Activated CD8-positive, alpha-beta memory T cell treated with anti-CD3 and anti-CD28 coated beads for 1 hour (primary cell): ENCODE measurements at places on chromosomes 3 and 15.

DNA sequence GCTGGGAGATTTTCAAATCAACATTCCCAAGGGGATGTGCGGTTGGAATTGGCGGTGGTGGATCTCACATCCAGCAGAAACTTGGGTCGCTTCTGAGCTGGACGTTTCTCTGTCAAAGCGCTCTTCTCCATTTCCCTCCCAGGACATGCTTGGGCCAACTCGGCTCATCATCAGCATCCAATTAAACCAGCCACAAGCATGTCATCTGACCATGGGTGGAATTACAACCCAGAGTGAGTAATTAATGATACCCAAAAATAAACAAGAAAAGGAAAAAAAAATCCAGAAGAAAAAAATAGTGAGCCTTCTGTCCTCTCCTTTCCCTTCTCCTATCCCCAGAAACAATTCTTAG lies 111.2 kb downstream of the XXYLT1 start:
- DNase-seq = no peak

DNA sequence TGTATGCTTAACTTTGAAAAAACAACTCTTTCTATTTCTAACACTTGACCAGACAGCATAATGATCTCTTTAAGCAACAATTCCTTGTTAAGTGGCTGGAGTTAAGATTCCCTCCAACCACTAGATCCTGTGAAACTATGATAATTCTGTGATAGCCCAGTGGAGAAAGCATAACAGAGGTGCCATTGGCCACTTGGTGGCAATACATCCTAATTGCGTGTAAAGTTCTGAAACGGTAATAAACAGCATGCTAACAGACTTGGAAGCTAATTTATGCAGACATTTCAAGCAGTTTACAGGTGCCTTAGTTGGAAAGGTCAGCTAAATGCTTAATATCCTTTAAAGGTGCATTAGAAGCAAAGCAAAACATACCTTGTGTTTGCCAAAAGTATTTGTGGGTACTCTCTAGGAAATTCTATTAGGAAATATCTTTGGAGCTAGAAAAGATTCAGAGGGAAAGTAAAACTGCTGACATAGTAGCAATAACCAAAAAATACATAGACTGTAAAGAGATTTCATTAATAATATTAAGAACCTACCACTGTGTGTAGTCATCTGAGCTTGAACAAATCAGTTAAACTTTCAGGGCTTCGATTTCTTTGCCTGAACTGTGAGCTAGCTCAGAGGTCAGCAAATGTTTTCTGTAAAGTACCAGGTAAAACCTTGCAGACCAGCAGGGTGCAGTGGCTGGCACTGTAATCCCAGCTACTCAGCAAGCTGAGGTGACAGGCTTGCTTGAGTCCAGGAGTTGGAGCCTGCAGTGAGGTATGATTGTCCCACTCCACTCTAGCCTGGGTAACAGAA lies 19.0 kb upstream of the CSTA start:
- DNase-seq = no peak

GRCh38 chr3:42991341-42992315 lies 12.5 kb downstream of the GASK1A start:
- no peak for DNase-seq

DNA sequence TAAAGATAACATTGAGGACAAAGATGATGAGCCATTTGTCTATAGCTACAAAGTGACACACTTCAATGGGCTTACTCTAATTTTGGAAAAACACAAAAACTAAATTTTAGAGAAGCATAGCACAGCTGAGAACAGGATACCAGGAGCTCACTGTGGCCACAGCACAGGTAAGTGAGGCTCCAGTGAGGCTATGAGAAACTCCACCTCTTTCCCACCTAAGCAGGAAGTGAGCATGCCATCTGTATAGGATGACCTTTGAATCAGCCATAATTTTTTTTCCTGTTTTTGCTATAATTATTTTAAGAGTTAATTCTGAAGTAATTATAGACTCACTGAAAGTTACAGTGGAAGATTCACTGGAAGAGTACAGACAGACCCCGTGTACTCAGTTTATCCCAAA lies 82.1 kb upstream of the DCLK3 start:
- DNase-seq = no peak

DNA sequence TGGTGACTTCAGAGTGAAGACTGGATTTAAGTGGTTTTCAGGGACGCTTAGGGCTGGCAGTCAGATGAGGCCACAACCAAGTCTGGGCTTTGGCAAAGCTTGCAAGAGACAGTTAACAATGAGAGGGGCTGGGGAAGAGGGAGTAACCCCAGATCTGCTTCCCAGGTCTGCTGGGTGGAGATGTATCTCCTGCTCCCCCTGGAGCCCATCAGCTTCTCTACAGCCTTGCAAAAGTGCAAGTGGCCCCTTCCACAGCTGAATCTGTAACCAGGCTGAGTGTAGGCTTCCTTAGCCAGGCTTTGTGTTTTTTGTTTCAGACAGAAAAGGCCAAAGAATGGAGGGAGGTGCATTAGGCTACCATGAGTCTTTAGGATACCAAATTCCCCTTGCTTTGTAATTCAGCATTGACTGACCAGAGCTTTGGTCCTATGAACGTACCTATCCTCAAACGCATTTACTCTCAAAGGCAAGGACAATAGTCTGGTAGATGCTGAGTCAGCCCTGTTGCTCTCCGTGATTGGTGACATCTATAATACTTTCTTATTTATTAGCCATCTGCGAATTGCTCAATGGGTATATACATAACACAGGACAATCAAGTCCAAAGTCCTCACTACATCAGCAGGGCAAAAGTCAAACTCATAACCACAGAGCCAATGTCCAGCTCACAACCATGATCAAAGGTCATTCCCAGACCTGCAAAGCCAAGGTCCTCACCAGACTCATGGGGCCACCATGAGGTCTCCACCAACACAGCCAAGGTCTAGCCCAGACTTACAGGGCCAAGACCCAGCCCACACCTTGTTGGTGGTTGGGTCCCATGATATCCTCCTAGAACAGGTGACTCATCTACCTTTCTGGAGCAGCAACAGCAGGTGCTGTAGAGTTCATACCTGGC lies 17.1 kb downstream of the CCDC13 start:
- no peak for DNase-seq

GRCh38 chr3:63689285-63689684 lies 36.8 kb downstream of the SNTN start:
- no peak for DNase-seq

DNA sequence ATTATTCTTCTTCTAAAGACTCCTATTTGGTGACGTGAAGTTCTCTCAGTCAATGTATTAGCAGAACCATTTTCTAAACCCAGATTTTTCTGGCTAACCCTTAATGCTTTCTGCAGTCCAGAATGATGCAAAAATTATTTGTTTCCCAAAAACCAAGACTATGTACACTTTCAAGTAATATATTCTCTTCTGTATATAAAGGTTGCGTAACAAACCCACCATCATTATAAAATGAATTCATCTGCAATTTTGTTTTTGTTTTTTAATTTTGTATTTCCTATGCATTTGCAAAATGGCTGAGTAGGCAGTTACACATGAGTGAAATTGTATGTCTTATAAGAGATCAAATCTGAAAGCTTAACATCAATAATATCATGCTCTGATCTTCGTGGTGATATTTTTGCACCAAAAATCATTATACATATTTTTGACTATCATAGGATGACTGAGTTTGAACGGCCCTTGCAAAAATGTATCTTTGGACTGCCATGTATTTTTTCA lies 593.6 kb downstream of the ZIC1 start:
- no peak for DNase-seq

DNA sequence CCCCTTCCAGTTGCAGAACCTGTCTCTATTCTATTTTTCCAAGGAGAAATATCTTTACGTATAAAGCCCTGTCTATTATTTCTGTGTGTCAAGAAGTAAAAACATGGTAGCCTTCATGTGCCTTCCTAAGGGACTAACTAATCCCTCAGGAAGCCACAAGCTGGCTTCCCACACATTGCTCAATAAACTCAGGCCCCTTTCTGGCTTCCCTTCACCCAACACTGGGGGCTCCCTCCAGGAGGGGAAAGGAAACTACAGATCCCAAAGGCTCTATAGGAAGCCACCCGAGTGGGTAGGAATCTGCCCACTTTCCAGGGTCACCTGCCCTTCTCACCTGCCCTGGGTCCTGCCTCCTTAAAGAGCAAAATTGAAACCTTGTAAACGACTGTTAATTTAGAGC lies 4.6 kb downstream of the TLE3 start:
- DNase-seq = no peak

GRCh38 chr3:188524052-188524451 lies 370.1 kb downstream of the LPP start:
- DNase-seq = no peak

- no peak for DNase-seq
These were observed 57.3 kb upstream of the PPP2R3A start for GRCh38 chr3:135908225-135908624.

GRCh38 chr15:50463423-50464358 lies 39.5 kb downstream of the USP8 start:
- DNase-seq = no peak

DNA sequence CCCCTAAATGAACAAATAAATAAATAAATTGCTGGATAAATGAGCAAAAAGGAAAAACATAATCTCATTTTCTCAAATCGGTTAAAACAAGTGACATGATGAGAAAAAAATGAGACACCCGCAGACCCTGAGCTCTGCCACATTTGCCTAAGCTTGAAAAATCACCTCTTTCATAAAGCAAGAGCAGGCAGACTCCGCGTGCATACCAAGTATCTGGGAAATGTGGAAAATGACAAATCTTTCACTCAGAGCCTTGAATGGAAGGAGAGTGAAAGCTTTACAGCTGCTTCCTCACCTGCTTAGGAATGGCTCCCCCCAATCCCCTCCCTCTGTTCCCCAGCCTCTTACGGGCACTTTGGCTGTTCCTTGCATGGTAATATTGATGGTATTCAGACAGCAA lies 355.5 kb upstream of the SUCLG2 start:
- DNase-seq = no peak

- DNase-seq = no peak
These were observed 48.0 kb downstream of the UNC13C start for GRCh38 chr15:54026258-54026657.

DNA sequence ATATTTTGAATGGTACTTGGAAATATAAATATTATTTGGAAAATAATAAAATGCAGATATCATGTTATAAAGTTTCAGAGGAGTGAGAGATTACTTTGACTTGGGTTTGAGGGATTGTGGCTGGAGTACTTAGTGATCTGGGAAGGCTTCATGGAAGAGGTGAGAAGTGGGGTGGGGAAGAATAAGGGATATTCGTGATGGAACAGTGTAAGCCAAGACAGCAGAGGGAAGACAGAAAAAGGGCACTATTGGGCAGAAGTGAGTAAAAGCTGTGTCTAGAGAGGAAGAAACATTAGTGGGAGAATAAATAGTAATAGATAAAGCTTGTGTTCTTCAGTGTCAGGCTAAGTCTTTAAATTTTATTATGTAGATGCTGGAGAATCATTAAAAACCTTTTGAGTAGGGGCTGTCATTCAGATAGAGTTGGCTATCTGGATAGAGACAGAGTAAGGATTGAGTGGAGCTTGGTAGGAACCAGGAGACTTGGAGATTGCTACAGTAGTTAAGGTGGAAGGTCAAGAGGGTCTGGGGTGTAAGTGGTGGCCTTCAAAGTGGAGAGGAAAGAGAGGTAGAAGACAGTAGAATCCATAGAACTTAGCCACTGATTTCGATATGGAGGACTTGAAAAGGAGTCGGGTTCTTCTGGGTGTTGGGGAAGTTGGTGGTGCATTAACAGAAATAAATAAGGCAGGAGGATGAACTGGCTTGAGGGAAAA lies 11.9 kb downstream of the UBE2E1 start:
- DNase-seq = no peak

DNA sequence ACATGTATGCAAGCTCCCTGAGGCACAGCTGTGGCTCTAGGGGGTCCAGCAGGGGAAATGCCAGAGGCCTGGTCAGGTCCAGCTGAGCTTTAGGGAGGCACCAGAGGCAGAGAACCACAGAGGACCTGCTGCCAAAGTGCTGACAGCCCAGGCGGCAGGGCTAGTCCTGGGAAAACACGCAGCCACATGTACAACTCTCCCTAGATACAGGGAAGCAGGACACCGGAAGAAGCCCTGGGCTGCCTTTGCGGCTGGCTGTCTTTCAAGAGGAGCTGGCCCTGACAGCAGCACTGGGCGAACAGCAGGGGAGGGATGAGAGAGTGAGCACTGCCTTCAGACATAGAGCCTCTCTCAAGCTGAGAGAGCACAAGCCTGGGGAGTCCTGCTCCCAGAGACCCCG lies 40.7 kb downstream of the RFT1 start:
- no peak for DNase-seq

- DNase-seq = peak; percentile 45
These were observed 25.9 kb downstream of the SMAD3 start for GRCh38 chr15:67091071-67091979.

DNA sequence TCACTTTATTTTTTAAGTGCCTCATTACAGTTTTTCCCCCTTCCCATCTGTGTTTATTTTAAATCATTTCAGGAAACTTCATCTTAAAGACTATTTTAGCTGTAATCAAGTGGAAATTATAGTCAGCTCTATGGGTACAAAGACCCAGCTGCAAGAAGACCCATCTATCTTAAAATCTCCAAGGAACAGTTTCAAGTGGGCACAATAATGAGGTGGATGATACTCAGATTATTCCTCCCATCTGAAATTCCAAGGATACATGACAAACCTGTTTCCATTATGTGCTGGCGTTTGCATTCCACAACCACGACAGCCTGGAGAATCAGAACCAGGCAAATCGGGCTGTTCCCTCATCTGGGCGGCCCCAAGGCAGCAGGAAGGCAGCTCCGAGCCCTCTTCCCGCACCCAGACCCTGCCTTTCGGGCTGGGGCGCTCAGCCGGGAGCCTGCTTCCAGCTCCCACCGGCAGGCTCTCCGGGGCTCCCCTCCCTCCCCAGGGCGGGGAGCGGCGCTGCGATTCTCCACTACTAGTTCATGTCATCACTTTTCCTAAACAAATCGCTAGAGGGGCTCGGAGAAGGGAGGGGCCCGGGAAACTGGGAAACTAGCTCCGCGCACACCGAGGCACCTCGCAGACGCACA lies at the start of gene MGLL:
MGLL (minus strand) TSS at position 475 of the 641 bp plus-strand sequence; CDS start at position 278, 197 bp downstream.
- DNase-seq = no peak

GRCh38 chr3:181728470-181729340 lies 17.0 kb downstream of the SOX2 start:
- no peak for DNase-seq

- no peak for DNase-seq
These were observed 469.4 kb upstream of the ROBO2 start for GRCh38 chr3:76570436-76571057.

- DNase-seq = no peak
These were observed 330.3 kb downstream of the UACA start for GRCh38 chr15:70432924-70433495.

GRCh38 chr15:79257454-79257853 lies 25.1 kb upstream of the ANKRD34C start:
- DNase-seq = no peak

DNA sequence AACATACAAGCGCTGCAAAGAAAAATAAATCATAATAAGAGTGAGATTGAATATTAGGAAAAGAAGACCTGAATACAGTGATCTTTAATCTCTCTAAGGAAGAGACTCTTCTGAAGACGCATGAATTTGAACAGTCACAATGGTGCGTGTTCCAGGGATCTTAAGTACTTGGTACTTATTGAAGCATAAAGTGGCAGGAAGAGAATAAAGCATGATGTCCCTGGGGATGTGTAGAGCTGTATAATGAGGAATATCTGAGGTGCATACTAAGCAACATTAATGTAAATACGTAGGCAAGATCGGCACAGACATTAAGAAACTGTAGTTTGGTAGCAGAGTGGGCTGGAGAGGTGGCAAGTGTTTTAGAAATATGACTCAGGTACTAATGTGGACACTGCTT lies 246.2 kb upstream of the MCTP2 start:
- DNase-seq = no peak

GRCh38 chr3:141597931-141598330 lies 111.1 kb downstream of the RASA2 start:
- DNase-seq = no peak

GRCh38 chr15:78672285-78673014 lies 31.4 kb upstream of the CHRNB4 start:
- DNase-seq = no peak

GRCh38 chr15:75198560-75199356 lies 2.9 kb upstream of the C15orf39 start:
- no peak for DNase-seq
